ENCODE measurements at places on chromosomes 6 and 20.

GRCh38 chr6:87583822-87584221, 6.0 kb downstream of the RARS2 start:
- DNase-seq = no peak

GRCh38 chr6:130306377-130306776, 59.4 kb upstream of the TMEM200A start:
- no peak for DNase-seq

- DNase-seq = no peak
Observed at GRCh38 chr6:81624453-81624852, 128.0 kb downstream of the TENT5A start.

GRCh38 chr6:17418281-17419188, 25.1 kb downstream of the CAP2 start:
- peak; percentile 43 for DNase-seq

DNA sequence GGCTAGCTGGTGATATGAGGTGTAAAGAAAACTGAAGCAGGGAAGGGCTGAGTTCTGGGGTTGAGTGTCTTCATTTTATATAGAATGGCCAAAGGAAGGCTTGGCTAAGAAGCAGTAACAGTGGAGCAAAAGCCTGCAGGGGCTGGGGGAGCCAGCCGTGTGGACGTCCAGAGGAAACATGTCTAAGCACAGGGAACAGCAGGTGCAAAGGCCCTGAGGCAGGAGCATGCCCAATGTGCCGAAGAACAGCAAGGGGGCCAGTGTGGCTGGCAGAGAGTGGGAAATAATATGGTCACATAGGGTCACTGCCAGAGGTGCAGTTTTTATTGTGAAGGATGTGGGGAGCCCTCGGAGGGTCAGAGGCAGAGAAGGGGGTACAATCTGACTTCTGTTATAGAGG, 60.5 kb upstream of the KCNG1 start:
- DNase-seq = no peak

- DNase-seq = no peak
Observed at GRCh38 chr6:159184559-159184958, 15.4 kb downstream of the FNDC1 start.

DNA sequence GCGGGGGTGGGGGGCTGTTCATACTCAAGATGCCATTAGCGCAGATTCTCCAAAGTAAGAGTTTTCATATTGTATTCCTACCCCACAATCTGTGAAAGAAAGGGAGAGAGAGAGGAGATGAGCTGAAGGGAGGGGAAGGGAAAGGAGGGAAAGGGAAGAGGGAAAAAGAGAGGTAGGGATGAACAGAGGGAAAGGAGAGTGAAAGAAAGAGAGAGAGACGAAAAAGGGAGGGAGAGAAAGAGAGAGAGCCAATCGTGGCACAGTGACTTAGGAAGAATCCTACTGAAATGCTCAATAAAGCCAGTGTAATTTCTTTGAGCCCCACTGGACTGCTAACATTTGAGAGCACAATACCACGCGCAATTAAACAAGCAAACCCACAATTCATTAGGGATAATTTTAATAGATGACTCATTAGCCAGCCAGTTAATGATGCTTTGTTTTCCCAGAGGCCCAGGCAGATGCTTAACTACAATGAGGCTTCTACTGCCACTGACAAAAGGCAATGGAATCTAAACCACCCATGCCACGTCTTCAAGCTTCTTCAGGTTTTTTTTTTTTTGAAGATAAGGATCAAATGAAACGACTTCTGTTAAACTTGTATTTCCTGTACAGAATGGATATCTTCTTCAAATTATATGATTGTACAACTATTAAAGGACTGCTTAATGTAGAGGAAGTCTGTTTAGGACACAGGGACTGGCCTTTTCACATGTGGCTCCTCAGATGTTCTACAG, 306.8 kb downstream of the FOXC1 start:
- peak; percentile 68 for DNase-seq

- DNase-seq = no peak
Observed at GRCh38 chr20:49824206-49824605, 11.6 kb downstream of the SLC9A8 start.

GRCh38 chr6:1838604-1839213, 229.0 kb downstream of the FOXC1 start:
- DNase-seq = peak; percentile 90

- DNase-seq = peak; percentile 57
Observed at GRCh38 chr6:140441256-140441655, 1066.8 kb upstream of the CITED2 start.

DNA sequence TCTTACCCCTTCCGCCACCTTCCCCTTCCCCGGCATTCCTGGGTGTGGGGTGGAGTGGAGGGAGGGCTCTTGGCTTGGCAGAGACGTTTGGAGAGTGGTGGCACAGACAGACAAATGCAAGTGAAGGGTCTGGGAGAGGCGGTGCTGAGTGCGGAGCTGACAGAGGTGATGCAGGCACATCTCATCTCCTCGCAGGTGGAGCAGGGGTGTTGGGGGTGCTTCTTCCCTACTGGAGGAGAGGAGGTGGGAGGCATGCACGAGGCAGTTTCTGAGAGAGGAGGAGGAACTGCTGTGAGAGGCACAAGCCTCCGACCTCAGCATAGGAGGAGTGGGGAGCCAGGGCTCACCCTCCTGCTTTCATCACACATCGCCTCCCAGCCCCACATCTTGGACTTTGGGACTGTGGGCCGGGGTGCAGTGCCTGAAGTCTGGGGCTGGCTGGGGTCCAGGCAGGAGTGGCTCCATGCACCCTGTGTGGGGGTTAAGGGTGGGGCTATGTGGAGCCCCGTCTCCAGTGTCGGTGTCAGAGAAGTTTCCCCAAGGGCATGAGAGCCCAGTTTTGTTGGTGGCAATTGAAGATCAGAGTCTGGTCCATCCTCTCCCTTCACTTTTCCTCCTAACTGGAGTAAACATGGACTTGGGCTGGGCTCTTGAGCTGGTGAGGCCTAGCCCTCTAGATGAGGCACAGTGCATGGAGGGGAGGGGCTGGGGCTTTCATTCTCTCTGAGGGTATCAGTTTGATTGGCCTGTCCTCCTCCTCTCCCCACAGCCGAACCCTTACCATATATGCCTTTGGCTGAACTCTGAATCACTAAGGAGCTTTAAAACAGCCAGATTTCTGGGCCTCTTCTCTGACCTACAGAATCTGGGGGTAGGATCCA, 20.2 kb upstream of the SLC22A7 start:
- no peak for DNase-seq

DNA sequence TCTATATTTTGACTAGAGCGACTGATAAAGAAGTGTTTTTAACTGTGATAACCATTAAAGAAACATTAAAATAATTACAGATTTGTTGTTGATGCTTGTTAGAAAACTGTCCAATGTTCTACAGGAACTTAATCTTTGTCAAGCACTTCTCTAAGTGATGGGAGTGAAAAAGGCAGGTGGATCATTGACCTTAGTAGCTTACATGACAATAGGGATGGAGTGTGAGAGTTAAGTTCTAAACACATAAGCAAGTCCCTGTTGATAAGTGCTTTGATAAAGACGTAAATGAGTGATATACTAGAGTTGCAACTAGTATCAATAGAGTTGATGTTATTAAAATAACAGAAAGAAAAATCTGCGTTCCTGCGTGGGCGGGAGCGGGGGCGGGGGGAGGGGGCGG, 931.5 kb upstream of the EPHA7 start:
- peak; percentile 19 for DNase-seq

DNA sequence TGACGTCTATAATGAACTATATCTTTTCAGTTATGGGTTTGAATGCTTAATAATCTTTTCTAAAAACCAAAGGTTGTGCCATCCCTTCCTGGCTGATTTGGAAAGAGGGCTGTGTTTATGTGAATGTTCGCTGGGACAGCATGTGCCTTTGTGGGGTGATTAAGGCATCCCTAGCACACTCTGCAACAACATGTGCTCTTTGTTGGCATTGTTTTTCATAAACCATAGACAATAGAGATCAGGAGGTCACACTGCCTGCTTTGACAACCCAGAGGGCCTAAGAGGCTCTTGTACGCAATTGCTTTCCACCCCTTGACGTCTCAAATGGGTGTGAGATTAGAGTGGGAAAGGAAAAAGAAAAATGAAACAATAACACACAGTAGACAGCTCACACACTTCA, 116.0 kb downstream of the LRRC1 start:
- no peak for DNase-seq

DNA sequence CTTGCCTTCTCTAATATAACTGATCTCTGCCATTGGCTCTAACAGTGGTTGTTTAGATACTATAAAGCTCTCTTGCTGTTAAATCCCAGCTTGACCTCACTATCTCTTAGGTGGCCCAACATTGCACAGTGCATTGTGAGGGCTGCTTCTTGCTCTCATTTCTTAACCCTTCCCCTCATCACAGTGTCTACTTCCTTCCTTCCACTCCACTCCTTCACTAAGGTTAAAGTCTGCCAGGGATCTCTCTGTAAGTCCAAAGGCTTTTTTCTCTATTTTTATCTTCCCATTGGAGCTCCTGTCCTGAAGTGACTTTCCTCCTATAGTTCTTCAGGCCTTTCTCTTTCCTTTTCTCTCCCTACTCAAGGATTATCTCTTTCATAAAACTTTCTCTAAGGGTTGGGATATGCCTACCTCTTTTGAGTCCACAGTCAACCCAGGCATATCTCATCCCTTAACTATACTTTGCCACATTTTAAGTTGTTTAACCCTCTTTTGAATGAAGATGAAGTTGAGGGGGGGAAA, 4.0 kb upstream of the TBC1D22B start:
- no peak for DNase-seq

- DNase-seq = no peak
Observed at GRCh38 chr6:41607736-41608135, 30.5 kb upstream of the MDFI start.

DNA sequence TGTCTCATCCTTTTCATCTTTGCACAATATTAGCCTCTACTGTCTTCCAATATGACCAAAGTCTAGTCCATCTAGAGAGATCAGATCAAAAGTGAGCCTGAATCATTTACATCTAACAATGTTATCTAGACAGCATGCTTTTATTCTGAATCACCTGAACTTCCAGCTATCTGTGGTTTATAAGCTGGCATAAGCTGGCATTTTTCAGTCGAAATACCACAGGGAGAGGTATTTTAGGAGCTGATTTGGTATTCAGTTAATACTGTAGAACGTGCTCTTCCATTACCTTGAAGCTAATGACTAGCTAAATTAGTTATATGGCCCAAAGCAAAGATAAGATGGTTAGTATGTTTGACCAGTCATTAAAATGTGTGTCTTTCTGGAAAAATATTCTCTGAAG, 188.3 kb upstream of the AGPAT4 start:
- DNase-seq = no peak

DNA sequence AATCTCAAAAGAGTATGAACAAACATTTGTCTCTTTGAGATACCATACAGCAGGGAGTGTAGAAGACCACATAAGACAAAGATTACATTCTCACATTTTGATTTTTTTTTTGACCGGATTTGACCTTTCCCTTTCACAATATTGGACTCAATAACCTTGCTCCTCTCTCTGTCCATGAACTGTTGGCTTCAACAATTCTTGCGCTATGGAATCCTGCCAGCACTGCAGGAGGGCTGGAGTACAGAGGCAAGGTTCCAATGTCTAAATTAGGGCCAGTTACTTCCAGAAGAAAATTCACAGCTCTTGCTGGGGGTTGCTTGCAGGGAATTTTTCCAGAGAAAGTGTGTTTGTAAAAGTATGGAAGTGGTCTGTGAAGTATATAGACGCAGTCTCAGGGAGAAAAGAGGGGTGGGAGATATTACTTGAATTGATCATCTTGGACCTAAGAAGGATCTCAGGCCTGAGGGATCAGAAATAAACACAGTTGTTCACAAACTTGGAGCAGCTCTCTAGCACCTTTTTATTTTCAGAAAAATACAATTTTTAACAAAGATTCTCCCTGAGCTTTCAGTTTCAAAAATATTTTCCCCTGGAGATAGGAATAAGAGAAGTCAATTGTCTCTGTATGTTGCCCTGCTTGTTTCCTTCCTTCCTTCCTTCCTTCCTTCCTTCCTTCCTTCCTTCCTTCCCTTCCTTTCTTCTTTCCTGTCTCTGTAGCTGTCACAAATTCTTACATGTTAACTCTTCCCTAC, 765.9 kb downstream of the BCKDHB start:
- DNase-seq = peak; percentile 26

DNA sequence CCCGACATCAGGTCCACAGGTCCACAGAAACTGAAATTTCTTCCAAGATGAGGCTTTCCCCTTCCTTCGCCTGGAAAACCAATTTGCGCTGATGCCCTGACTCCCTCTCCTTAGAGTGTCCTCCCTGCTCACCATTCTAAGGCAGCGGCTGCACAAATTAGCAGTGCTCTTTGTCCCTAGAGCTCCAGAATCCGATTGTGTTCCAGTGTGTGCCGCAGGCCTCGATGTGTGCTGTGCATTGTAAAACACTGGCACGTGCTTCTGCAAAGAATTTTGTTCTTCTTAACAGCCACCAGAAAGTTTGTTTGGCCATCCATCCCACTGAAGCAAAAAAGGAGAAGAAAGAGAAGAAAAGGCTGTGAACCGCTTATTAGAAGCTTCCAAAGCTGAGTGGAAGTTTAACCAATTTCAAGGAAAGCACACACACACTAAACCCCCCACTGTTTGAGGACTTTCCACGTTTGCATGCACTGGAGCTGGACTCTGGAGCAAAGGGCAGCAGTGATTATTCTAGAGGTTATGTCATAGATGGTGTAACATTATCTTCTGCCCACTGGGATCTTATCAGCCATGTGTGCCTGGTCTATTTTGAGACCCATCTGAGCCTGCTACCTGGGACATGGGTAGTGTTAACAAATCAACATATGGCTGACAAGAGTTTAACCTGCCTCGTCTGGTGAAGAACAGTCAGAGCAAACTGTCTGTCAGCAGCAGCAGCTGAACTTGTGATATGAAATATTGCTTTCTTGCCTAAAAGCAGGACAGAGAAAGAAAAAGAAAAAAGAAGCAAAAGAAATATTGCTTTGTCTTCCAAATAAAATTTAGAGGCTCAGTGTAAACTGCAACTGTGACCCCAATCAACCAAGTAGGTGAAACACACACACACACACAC, 64.9 kb upstream of the RREB1 start:
- no peak for DNase-seq

GRCh38 chr20:53513489-53514298, 79.9 kb downstream of the ZNF217 start:
- peak; percentile 25 for DNase-seq

- peak; percentile 24 for DNase-seq
Observed at GRCh38 chr6:14732844-14733757, 512.8 kb upstream of the JARID2 start.

GRCh38 chr20:53839423-53840176, 230.8 kb downstream of the BCAS1 start:
- DNase-seq = no peak

DNA sequence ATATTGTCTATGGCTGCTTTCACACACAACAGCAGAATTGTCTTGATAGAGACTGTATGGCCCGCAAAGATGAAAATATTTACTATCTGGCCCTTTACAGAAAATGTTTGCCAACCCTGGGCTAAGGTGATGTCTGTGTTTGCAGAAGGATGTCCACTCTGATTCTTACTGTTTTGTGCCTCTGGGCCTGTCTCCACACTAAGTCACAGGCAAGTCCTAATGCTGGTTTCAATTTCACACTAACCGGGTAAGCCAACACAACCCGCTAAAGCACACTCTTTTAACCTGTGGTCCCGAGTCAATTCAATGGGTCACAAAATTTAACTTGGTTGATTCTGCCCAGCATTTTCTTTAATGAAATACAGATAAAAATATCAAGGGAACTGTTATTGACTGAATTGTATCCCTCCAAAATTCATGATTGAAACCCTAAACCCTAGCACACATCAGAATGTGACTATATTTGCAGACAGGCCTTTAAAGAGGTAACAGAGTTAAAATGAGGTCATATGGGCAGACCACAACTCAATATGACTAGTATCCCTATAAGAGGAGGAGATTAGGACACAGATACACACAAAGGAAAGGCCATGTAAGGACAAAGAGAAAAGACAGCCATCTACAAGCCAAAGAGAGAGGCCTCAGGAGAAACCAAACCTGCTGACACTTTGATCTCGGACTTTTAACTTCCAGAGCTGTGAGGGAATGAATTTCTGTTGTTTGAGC, 78.4 kb downstream of the FYN start:
- DNase-seq = peak; percentile 45
